ENCODE measurements at places on chromosomes 3 and 15.

- DNase-seq, result no peak
Observed at GRCh38 chr3:23762214-23762613, 43.5 kb upstream of the UBE2E1 start.

DNA sequence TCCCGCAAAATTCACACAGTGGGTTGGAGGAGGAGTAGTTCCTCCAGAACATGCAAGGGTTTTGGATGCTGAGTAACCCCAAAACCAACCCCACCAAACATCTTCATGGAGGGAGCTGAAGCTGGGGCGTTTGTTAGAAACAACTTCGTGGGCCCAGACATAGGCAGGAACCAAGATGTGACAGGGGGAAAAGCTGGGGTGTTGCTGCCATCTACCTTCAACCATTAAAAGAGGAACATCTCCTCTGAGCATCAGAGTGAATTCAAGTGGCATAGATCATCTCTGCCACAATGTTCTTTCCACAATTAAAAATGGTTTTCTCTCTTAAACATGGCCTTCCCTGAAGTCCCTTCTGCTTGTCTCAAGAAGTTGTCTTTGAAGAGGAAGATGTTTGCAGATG is 20.5 kb downstream of the SIDT1 start:
- no peak for DNase-seq

GRCh38 chr15:63371297-63371918 is 10.2 kb downstream of the CA12 start:
- DNase-seq, result no peak

GRCh38 chr15:60528530-60528929 is 49.6 kb upstream of the ICE2 start:
- DNase-seq, result no peak

DNA sequence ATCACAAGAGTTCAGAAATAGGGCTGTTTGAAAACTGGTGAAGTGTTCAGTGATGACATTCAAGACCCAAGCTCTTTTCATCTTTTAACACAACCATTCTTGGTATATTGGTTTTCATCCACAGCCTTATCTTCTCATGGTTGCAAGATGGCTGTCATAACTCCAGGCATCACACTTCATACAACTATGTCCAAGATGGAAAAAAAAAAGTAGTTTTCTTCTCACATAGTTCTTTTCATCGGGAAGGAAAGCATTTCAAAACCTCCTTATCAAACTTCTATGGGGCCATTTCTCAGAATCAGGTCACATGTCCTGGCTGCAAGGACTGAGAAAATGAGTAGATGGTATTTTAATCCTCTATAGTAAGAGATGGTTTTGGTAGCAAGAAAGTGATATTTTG is 21.1 kb upstream of the MFSD1 start:
- no peak for DNase-seq

DNA sequence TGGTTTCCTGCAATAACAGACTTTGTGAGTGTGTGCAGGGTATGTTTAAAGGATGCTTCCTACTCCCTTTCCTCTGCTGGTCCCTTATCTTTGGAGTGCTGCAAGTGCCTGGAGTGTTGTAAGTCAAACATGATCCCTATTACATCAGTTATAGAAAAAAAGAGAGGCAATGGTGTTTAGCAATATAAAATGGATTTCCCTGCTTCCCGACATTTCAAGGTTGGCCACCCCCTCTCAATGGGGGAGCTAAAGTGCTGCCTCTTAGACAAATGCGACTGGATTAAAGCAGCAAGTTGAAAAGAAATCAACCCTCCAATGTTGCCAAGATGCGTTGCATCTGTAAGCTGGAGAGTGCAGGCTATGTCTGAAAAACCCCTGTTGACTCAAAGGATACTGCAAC is 203.1 kb upstream of the WNT5A start:
- no peak for DNase-seq
